Activated T-cell treated with anti-CD3 and anti-CD28 coated beads, Interleukin-2, amount 50 U/mL, for 1 hour (primary cell): ENCODE measurements at places on chromosomes 16 and 17.

GRCh38 chr17:36931697-36932382 is 5.4 kb upstream of the LHX1 start:
- DNase-seq, result no peak

DNA sequence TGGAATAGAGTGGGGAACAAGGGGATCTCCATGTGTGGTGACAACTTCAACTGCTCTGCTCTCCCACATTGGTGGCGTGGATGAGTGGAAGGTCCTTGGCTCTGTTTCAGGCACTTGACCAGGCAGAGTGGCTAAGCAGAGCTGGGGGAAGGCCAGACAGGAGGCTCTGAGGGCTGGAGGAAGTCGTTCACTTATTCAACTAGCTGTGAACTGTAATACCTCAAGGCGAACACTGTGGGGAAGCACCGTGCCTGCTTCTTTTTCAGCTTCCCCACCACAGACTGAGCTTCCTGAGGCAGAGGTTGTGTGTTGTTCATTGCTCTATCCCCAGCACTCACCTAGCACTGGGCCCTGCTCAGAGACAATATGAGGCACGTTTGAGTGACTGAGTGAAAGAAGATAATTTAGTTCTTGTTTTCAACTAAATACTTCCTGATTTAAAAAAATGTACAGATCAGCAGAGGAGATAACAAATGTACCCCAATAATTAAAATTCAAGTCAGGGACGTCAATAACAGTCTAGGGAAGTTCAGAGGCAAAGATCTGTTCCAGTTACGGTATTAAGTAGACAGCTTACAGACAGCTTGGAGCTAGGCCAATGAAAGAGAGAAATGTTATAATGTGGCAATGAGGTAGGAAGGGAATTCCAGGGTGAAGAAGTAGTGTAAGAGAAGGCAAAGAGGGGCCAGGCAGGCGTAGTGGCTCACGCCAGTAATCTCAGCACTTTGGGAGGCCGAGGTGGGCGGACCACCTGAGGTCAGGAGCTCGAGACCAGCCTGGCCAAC is 34.7 kb downstream of the MYO18A start:
- peak; percentile 68 for DNase-seq

DNA sequence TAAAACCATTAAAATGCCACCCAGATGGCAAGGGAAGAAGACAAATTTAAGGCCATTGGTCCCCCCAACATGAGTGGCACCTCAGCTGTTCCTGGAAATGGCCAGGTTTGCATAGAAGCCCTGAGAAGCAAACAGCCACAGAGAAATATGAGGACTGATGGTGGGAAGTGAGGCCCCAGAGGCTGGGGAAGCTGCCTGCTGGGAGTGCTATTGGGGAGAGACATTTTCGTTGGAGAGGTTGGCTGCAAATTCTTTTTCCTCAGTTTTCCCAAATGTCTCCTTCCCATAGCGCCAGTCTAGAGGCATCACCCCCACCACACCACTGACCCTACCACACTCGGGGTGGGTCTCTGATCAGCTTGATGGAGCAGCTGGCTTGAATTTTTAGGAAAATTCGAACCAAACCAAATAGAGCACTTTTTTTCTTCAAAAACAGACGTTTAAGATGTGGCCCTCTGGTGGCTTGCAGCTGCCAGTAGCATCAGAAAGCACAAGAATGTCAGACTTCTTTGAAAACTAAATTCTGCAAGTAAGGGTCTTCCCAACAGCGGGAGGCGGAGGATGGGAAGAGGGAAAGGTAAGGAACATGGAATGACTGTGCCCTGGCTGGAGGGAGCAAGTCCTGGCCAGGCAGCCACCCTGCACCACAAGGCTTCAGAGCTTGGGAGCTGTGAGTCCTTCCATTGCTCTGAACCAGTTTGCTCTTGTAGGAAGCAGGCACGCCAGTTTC is 13.2 kb upstream of the SLC12A3 start:
- DNase-seq, result no peak

DNA sequence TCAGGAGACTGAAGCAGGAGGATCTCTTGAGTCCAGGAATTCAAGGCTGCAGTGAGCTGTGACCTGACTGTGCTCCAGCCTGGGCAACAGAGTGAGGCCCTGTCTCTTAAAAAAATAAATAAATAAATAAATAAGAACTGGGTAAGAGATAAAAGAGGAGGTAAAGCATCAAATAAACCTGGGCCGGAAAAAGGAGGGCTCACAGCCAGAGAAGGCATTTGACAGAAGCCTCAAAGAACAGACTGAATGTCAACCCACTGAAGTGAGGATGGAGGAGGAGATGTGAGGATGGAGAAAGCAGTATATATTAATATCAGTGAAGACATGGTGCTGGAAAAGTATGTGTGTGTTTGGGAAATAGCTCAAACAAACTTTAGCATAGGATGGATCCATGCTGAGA is 6.1 kb downstream of the NOG start:
- no peak for DNase-seq

- no peak for DNase-seq
Measured at GRCh38 chr17:30248786-30249185, 13.3 kb upstream of the SLC6A4 start.

DNA sequence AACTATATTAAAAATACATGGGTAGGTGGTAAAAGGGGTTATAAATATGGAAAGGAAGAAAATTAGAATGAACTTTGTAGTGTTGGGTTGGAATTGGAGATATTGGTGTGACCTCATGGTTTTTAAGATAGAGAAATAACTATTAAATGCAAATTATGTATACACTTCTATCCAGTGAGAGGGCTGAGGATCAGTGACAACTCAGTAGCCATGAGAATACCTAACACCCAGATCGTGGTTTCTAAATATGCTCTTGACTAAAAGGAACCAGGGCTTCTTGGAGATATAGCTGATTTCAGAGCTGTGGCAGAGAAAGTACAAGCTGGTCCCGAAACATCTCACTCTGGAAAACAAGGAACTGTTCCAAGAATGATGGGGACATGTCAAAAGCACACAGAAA is 44.4 kb downstream of the SLC6A4 start:
- no peak for DNase-seq
